ENCODE measurements at places on chromosomes 7 and 10.

DNA sequence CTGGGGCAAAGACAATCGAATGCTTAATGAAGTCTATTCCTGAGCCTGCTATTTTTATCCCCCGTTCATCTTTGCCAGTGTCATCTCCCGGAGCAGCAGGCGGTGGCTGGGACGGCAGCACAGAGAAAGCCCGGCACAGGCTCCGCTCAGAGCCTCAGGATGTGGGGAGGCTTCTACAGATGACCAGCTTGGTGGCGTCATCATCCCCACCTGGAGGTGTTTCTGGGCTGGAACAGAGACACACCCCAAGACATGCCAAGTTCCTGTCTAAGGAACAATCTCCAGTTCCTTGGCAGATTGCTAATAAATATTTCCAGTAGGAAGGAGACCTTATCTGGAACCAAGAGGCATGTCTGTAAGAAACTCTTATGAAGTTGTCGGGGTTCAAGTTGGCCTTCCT lies 552.4 kb upstream of the MGMT start:
- no peak for DNase-seq

GRCh38 chr10:28036587-28036986 lies 37.7 kb upstream of the ODAD2 start:
- DNase-seq, result no peak

- DNase-seq, result no peak
Observed at GRCh38 chr7:130956417-130957136, 222.6 kb upstream of the KLF14 start.

GRCh38 chr7:123657304-123657685 lies 1.6 kb downstream of the LMOD2 start:
- no peak for DNase-seq

- peak; percentile 58 for DNase-seq
Observed at GRCh38 chr7:12570534-12571461, at the start of gene SCIN. Gene SCIN, plus strand, starts transcription at chr7:12570720. Its CDS starts 67 bp downstream, at chr7:12570787.

DNA sequence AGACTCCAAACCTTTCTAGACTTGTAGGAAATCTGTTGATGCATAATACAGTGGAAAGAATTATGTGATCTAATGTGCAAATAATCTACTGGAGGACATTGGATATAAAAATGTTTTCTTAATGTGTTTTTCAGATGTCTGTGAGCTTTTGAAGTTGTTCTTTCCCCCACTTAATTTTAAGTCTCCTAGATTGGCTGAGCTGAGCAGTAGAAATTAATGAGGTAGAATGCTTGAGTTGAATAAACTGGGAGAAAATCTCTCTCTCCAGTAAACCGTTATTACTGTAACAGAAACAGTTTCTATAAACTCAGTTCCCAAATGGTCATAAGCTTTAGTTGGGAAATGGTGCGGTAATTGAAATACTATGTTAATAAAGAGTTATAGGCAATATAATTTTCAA lies 15.7 kb downstream of the CSGALNACT2 start:
- no peak for DNase-seq

DNA sequence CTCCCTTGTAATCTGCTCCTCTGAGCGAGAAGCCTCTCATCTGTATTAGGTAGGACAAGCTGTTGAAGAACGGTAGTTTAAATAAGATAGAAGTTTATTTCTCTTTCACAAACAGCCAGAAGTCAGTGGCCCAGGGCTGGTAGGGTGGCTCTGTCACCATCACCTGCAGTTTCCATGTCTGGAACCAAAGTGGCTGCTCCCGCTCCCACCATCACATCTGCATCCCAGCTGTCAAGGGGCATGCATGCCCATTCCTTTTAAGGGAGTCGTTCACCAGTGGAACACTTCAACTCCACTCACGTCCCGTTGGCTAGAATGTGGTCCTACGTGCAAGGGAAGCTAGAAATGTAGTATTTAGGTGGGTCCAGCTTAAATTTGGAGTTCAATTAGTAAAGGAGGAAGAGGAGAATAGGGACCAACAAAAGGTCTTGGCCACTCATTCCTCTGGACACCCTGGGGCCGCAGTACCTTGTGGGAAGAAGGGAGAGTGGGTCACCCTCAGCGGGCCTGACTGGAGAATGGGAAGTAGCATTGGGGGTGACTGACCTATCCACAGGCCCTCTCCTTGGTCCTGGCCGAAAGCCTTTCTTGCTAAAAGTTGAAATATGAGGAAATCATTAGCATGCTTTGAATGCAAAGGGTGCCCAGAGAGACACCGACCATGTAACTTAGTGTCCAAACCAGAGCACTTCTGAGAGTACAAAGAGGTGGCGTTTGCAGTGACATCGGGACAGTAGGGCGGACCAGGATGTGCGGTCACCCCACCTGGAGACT lies 48.0 kb downstream of the ELFN1 start:
- DNase-seq, result no peak

GRCh38 chr10:83685458-83685857 lies 453.9 kb upstream of the GHITM start:
- no peak for DNase-seq

DNA sequence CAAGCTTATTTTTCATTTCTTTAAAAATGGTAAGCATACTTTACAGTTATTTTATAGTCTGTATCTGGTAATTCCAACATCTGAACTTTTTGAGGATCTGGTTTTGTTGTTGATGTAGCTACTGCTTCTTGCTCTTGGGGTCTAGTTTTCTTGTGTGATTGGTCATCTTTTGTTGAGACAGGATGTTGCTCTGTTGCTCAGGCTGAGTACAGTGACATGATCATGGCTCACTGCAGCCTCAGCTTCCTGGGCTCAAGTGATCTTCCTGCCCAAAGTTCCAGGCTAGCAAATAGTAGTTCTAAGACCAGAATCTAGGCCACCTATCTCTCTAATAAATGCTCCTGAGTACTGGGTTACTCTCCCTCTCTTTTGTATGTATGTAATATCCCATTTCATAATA lies 75.7 kb downstream of the NRCAM start:
- no peak for DNase-seq

Measured in muscle of back (tissue), 13 donors.